ENCODE measurements at places on chromosomes 2 and 18.
A peak's percentile ranks its signal among the peaks of the same experiment; 100 is the strongest.

GRCh38 chr18:48787203-48788151 is 163.3 kb downstream of the SMAD7 start:
- DNase-seq: peak; percentile 31

DNA sequence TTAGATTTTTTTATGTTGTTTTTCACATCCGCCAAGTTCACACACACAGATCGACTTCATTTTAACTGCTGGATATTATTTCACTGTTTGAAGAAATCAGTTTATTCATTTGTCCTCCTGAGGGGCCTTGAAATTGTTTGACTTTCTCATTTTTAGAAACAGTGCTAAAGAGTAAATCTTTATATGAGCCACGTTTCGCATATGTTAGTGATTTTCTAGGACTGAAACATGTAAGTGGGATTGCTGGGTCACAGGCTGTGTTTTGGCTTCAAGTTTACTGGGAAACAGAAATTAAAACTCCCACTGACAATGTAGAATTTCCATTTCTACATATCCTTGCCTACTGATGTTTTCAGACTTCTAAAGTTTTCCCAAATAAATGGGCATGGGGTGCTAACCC is 363.8 kb downstream of the NCKAP5 start:
- no peak for DNase-seq

DNA sequence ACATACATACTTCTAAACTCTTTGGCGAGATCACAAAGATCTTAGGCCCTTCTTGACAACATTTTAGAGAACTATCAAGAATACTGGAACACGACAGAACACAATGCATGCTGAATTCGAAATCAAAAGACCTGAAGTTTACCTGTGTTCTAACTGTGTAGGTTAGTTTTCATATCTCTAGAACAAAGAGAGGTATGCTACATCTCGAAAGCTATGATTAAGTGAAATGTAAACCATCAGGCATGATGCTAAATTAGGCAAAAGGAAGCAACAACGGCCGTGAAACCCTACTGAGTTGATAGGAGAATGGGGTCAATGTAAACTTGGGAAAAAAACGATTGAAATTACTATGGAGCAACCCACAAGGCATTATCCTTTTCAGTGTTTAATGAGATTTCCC is 43.7 kb downstream of the IKZF2 start:
- no peak for DNase-seq

DNA sequence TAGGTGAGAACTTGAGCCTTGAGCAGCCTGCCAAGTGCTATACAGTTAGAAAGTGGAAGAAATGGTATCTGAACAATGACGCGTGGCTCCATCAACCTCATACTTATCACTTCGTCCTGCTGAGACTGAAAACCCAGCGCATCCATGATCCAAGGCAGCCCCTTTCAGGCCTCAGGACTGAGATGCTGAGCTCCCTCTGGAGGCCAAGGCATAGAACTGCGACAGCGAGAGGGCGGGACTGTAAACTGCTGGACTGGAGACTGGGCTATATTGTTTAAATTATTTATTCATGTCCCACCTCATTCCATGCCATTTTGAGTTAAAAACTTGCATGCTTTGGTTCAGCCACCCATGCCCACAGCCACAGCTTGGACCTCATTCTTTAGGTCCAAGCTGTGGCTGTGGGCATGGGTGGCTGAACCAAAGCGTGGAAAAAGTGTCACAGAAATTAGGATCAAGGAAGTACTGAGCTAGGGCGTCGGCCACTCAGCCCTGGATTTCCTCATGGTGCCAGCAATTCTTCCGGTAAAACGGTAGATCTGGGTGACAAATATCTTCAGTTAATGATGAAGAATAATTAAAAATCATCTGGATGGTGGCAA is 195.5 kb downstream of the L3MBTL4 start:
- DNase-seq: no peak

DNA sequence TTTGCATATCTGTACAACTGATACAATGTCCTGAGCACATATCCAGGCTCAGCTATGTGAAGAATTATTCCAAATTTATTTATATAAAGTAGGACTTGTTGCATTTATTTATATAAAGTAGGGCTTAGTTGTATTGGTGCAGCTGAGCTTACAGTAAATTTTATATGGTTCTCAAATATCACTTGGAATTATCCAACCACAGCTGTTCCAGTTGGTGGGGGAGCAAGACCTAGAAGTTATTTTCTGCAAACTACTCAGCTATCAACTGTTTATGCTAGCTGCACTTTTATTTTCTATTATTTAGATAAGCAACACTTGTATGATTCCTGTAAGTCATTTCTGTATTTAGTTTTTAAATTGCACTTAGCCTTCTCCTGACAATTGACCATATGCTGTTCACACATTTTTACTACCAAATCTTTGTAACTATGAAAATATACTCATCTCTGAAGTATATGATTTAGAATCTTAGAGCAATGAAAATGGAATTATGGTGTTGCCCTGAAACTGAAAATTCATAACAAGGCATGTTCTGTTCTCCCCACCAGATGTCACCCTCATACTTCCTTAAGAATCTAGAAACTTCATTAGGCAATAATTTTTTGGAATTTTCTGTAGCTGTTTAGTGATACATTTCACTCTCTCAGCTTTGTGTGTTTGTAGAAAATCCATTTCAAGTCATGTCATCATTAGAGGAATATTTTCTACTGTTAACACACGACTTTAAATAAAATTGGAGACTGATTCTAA is 157.0 kb upstream of the CBLN2 start:
- no peak for DNase-seq

Data from right lobe of liver (tissue), 6 donors.